NCI-H187 (cell line): ENCODE measurements at places on chromosomes 13 and 19.

DNA sequence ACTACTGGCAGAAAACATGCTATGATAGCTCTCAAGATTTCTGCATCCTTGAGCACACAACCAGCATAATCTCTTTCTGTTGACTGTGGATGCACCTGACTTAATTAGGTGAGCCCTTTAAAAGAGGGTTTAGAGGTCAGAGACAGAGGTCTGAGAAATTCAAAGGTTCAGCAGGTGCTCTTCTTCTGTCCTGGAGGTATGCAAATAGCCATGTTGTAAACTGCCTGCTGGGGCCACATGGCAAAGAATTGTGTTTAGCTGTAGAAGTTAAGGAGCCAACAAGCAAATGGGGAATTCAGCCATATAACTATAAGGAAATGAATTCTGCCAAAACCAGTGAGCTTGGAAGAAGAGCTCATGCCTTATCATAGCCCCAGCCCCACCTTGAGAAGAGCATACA lies 11.6 kb upstream of the DCLK1 start:
- DNase-seq: no peak

DNA sequence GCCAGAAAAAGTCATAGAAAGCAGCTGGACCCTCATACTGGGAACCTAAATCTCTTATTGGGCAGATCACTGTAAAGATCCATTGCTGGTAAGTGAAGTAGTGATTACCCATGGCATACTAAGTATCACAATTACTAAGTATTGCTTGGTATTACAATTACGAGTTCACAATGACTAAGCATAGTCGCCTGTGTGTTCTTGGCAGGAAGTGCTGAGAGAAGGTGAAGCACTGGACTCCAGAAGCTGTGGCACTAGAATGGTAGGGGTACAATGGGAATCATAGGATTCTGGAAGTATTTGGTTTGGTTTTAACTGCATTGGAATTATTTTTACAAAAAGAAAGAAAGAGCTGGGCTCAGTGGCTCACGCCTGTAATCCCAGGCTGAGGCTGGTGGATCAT lies 20.3 kb downstream of the LGALS16 start:
- DNase-seq: no peak

GRCh38 chr13:101988140-101988539 lies 413.7 kb downstream of the FGF14 start:
- DNase-seq: no peak

- no peak for DNase-seq
These were observed 4.4 kb downstream of the GAS6 start for GRCh38 chr13:113859311-113860050.

DNA sequence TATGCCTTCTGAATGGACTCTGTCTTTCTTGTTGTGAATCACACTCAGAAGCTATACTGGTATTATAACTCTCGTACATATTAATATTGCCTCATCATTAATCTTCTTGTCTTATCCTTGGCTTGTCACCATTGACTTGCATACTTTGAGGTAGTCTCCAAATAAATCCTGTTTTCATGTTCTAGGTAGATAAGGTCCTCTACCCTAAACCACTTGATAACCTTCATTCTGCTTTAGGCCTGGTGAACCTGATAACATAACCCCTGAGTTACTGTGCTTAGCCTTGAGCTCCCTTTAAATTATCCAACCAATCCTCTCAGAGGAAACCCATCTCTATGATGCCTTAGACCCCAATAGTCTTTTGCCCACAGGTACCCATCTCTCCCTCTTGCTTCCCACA lies 1162.3 kb downstream of the SLITRK1 start:
- DNase-seq: no peak

DNA sequence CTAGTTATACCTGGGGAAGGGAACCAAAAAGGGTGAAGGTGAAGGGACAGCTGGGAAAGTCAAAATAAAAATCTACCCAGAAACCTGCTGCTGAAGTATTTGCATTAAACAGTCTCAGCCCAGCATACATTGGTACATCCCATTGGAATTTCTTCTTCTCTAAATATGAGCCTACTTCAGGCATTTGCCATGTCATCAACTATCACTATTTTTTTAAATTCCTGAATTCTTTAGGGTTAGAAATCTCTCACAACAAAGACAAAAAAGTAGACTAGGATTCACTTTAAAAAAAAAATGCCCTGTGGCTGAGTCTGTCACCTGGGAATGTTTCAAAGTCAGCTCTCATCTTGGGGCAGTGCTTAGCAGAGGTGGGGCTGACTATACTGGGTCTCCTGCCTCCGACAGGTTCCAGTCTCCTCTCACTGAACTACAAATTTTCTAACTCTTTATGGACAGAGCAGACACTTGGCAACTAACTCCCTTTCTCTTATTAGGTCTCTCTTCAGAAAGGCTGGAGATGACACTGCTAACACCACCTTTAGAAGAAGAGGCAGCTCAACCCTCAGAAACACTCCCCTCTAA lies 141.2 kb downstream of the LHFPL6 start:
- no peak for DNase-seq

DNA sequence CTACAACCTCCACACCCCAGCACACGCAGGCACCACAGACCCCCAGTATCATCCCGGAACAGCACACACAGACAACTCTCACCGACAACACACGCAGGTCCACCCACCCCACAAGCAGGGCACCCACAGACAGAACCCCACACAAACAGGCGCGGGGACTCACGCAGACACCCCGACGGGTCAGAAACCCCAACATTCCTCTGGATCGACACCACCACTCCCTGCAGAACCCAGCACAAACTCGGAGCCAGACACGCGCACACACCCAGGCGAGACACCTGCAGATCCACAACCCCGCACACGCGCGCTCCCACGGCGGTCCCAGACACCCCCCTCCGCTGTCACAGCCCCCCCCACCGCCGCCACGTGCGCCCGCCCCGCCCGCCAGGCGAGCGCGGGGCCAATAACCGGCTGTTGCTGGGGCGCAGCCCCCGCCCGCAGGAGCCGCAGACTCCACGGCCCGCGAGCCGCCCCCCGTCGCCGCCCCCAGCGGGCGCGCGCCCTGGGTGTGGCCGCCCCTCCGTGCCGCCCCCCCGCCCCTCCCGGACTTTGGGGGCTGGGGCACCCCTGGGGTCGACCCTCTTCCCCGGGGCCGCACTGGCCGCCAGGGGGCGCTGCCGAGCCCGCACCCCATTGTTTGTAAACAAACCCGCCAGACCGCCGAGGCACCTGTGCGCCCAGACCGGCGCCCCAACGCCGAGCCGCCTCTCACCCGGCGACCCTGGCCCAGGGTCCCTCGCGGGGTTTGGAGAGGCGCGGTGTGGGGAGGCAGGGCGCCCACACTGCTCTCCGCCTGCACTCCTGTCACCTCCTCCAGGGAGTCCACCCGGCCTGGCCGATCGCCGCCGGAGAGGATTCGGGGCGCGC lies 712 bp downstream of the BBC3 start:
- DNase-seq: no peak

DNA sequence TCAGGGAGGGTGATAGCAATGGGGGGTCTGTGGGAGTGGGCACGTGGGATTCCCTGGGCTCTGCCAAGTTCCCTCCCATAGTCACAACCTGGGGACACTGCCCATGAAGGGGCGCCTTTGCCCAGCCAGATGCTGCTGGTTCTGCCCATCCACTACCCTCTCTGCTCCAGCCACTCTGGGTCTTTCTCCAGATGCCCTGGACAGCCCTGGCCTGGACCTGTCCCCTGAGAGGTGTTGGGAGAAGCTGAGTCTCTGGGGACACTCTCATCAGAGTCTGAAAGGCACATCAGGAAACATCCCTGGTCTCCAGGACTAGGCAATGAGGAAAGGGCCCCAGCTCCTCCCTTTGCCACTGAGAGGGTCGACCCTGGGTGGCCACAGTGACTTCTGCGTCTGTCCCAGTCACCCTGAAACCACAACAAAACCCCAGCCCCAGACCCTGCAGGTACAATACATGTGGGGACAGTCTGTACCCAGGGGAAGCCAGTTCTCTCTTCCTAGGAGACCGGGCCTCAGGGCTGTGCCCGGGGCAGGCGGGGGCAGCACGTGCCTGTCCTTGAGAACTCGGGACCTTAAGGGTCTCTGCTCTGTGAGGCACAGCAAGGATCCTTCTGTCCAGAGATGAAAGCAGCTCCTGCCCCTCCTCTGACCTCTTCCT lies 9.3 kb upstream of the CEACAM7 start:
- no peak for DNase-seq

DNA sequence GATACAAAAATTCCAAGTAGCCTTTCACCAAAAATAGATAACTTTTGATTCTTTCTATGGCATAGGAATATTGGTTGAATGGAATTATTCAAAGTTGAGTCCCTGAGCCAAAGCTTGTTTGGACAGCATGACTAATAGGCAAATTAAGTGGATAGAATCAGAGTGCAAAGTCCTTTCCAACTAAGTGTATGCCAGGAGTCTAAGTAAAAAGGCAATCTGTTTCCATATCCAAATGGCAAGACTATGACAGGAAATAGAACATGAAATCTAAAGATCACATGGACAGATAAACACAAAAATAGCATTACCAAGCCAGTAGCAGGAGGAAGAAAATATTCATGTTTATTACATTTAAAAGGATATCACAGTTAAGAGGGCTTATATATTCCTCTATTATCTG lies 804.6 kb downstream of the SLITRK6 start:
- DNase-seq: no peak

GRCh38 chr13:42745655-42746054 lies 35.7 kb upstream of the FAM216B start:
- no peak for DNase-seq

DNA sequence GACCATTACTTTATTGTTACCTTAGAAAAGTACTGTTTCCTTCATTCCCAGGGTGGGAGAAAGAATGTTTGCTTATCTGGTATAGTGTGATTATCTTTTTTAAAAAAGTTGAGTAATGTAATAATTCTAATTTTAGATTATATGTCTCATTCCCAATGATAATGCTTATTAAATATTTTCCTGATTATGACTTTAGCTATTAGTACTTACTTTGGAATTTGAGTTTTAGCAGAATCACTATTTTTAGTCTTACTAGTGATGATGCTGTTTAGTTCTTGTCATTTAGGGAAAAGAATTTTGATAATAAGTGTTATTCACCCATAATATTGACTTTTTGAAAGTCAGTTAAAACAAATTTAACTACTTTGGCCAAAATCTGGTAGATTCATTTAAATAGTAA lies 95.2 kb downstream of the FRY start:
- no peak for DNase-seq

DNA sequence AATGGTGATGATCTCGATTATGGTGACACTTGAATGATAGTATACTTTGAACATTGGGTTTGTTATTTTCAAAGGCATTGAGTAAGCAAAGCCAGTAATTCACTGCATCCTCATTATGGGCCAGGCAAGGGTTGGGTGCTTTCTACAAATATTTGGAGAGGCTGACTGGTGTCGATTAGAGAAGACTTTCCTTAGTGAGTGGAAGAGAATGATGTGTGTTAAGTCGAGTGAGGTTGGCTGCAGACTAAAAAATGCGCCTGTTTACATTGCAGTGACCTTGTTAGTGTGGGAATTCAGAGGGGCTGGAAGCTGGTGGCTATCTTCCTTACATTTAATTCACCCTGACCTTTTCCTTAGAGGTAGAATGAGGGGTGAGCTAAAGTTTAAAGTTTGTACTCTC lies 22.4 kb upstream of the RNF113B start:
- no peak for DNase-seq

GRCh38 chr13:49472186-49472585 lies 23.6 kb upstream of the PHF11 start:
- no peak for DNase-seq

- DNase-seq: no peak
These were observed 7.3 kb downstream of the C19orf53 start for GRCh38 chr19:13781547-13781946.
